ENCODE measurements at places on chromosomes 12 and 14. TPM values are rescaled to one million over a fixed set of nuclear protein-coding genes. Genes with fewer than 3 reads are reported as not detected.

The BDKRB1 gene
- total RNA-seq = not detected

The POTEM gene
- not detected for total RNA-seq

The STAB2 gene
- not detected for total RNA-seq

The KLHL33 gene
- 0.05 TPM for total RNA-seq

The TGM1 gene
- 5.6 TPM for total RNA-seq

The UBE2N gene
- total RNA-seq = 203 TPM

The EXOC3L4 gene
- not detected for total RNA-seq
